ENCODE measurements at places on chromosomes 2 and 18. TPM values are rescaled to one million over a fixed set of nuclear protein-coding genes. Genes with fewer than 3 reads are reported as not detected.

Gene CNGA3
- not detected for total RNA-seq

Gene TBR1
- 0.05 TPM for total RNA-seq

Gene C2orf68
- 26.3 TPM for total RNA-seq

Gene UGT1A5
- total RNA-seq = not detected

Gene POMC
- 3.1 TPM for total RNA-seq

Gene GDF7
- 0.94 TPM for total RNA-seq

DNA sequence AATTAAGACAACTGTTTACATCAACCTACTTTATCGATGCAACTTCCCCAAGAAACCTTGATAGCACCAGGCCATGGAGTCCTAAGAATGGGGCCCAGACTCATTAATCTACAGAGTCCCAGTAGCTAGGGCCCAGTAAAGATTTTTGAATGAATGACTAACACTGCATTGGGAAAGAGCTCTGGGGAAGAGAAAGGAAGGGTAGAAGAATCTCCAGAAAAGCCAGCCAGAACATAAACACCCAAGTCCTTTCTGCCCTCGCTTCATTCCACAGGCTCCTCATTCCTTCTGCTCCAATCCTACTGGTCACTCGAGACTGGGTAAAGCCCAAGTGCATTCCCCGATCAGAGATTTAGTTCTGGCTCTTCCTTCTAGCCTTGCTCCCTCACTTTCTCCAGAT is 44.3 kb downstream of the CYRIA start:
- no peak for DNase-seq

DNA sequence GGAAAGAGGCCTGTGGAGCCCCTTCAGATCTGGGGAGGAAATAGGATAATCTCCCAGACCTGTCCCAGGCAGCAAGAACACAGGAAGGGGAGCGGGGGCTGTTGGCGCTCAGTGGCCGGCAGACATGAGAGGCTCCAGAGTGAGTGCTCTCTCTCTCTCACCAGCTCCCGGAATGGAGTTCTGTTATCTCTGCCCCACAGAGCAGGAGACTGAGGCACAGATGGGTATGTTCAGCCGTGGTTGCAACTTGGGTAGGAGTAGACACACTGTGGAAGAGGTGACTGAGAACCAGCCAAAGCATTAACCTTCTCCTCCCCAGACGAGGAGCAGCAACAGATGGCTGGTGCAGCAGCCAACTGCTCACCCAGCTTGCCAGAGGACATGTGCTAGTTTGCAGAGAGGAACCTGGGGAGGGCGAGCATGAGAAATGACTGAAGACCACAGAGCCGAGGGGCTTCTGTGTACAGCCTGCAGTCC is 82.0 kb downstream of the NRP2 start:
- DNase-seq = no peak

- DNase-seq = no peak
These were observed 445.4 kb upstream of the DSEL start for GRCh38 chr18:67961701-67962440.

DNA sequence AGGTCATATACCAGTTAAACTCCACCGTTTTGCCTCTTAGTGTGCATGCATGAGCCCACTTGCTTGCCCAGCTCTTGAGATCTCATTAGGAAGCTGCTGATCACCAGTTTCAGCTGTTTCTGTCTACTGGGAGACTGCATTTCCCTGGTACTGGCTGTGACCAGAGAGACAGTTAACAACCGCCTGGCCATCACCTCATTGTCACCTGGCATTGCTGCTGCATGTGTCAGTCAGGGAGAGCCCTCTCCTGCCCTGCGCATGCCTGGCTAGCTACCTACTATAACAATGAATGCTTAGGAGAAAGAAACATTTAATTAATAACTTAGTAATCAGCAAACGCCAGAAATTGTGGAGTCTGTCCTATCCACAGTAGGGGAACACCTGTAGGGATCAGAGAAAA is 265.8 kb upstream of the CYRIA start:
- no peak for DNase-seq

DNA sequence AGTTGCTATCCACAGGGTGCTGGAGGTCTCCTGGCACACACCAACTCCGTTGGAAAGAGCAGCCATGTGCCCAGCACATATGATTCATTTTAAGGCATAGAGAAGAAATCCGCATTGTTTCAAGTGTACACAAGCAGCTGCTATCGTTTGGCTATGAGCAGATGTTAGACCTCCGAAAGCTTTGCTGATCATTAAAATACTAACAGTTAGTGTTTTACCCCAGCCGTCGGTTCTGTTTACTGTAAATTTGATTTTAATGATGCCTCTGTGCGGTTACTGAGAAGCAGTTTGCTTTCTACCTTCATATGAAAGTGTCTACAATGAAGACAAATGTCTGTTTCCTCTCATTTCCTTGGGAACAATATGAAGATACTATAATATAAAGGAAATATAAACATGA is 154.9 kb downstream of the PTGR3 start:
- DNase-seq = no peak

GRCh38 chr2:140200764-140201163 is 1420.6 kb upstream of the NXPH2 start:
- no peak for DNase-seq

GRCh38 chr2:12071318-12071717 is 324.9 kb downstream of the LPIN1 start:
- DNase-seq = no peak

DNA sequence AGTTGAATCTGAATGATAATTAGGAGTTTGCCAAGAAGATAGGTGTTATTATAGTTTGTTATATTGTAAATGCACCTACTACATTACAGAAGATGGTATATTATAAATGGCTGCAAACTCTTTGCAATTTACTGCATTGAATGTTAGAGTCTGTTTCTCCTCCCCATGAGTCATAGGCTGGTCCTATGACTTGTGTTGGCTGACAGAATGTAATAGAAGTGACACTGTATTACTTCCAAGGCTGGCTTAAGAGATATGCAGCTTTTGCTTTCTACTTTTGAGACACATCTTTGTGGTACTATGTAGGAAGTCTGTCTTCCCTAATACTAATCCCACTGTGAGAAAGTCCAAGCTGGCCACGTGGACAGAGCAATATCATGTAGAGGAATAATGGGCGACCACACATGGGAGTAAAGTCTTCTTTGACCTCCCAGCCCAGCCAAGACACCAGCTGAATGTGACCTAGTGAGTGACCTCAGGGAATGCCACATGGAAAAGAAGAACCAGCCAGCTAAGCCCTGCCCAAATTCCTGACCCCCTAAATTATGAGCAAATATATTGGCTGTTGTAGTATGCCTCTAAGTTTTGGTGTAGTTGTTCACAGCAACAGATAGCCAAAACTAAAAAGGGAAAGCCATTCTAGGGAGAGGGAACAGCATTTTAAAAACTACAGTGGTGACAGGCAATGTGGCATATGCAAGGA is 6.8 kb upstream of the DDX1 start:
- no peak for DNase-seq

GRCh38 chr18:62044490-62045000 is 142.3 kb downstream of the PIGN start:
- no peak for DNase-seq

DNA sequence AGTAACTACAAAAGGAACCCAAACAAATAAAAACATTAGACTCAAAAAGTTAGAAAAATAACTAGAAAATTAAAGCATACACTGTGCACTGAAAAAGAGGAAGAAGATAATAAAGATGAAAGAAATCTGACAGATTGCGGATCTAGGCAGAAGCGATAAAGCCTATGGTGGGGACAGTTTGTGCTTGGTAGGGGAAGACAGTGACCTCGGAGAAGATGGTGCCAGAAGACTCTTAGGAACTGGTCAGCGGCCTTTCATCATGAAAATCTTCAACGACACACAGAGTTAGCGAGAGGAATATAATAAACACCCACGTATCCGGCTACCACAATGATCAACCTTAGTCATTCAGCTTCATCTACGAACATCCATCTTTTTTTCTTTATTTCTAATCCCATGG is 180.5 kb downstream of the HDAC4 start:
- DNase-seq = no peak

DNA sequence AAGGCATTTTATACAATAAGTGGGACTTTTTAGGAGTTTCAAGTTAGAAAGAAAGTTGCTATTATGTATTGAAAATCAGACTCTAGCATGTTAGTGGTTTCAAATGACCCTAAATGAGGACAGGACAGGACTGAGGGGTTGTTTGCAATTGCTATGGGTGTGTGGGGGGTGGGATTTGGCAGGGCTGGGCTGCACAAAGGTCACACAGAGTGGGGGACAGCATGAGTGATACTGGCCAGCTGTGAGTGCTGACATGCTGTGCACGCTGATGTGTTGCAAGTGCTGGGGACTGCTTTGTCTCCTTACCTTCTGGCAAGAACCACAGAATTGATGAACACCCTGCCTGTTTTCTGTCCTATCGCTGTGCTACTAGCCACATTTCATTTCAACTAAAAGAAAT is 29.8 kb downstream of the RNMT start:
- DNase-seq = no peak

DNA sequence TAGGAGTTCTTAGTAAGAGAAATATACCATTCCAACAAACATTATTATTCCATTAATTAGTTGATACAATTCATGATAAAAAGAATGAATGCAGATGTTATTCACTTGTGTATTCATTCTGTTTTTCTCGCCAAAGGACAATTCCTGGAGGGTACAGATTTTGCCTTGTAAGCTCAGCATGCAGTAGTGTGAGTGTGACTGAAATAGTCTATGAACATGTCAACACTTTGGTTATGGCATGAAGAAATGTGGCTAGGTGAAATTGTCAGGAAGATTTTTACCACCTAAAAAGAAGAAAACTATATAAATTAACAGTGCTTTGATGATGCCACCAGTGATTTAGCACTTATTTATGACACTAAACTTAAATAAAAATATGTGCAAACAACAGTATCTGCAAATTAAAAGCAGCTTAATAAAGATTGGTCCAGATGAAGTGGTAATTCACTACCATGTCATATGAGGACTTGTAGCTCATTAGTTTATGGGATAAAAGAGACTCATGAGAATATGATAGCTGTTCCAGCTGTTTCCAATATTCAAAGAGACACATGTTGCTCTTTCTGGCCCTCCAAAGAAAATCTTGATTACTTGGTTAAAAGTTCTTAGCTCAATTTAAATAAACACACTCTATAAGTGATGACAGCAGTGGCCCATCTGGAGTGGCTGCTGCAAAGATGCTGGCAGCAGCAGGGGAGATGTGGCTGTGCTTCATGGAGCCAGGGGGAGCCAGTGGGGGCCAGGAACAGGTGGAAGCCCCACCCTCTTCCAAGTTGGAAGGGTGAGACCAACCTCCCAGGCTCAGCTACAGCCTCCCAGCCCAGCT is 165.0 kb downstream of the CDH19 start:
- DNase-seq = no peak

GRCh38 chr2:43000242-43001054 is 208.1 kb upstream of the HAAO start:
- peak; percentile 50 for DNase-seq

DNA sequence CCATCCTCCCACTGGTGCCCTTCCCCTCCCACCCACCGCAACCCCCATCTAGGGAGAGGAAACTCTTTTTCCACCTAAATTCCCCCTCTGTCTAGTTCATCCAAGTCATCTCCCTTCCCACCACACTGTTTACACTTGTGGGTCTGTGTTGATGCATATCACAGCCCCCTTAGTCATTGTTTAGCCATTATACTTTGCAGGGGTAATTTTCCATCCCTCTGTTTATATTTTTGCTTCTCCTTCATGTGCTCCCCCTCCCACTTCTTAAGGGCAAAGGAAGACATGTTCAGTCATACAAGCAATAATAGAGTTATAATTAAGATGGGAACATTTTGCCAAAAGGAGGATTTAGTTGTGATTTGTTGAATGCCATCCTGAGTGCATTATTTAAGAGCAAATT is 187.8 kb upstream of the TNP1 start:
- DNase-seq = no peak

- DNase-seq = peak; percentile 72
These were observed 4.7 kb upstream of the NCK2 start for GRCh38 chr2:105739944-105740530.

DNA sequence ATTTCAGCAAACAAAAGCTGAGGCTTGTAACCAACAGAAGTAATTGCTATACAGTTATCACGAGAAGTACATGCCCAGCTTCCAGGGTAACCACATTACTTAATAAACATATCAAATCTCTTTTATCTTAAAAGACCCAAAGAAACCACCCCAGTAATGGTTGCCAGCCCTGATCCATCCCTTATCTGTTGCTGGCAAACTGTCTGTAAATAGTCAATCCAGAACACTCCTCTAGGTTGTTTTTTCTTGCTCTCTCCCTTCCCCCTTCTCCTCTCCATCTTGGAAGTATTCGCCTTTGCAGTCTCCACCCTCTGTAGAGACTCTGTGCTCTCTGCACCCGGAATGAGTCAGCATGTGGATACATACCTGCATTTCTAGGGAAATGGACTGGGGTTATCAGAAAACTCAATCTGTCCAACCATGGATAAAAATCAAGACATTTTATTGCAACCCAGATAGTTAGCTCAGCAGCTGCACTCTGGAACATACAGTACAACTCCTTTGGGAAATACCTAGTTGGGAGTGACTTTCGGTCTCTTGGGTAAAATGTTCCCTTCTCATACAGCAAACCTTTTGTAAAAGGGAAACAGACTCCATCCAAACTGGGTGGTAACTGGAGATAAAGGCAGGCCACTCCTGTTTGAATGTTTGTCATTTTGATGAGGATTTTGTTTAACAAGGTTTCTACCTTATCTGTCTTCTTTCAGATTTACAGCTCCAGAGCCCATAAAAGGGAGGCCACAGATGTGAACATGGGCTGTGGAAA is 123.5 kb upstream of the FOSL2 start:
- DNase-seq = no peak

DNA sequence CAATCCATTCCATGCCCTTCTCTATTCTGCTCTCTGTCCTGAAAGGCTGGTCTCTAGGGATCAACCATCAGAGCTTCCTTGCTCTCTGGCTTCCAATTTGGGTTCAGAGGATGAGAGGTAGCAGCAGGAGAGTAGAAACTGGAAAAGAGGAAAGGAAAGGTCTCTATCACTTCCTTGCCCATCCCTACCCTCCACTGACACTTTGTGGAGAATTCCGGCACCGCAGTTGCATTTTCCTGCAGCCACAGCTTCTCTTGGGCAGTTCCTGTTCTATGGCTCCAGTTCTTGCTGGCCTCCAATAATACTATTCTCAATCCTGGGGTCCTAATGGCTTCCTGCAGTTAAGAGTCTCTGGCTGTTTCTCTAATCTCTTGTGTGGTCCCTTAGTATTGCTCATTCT is 13.3 kb upstream of the IMPACT start:
- no peak for DNase-seq

GRCh38 chr2:119218478-119219064 is 5.1 kb upstream of the STEAP3 start:
- DNase-seq = no peak

DNA sequence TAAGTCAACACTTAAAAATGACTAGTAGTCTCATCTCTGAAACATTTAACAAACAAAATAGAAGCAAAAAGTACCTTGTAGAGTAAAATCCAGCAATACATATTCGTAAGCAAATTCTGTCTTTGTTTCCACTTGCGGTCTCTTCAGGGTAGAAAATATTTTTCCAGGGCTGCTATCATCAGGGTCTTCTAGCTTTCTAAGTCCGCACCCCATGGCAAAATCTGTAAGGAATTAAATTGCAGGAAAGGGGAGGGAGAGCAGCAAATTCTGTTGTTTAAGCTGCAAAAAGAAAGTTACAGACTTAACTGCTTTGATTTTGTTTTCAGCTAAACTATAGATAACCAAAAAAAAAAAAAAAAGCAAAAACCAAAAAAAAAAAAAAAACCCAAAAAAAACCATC is at the start of gene RFTN2:
Gene RFTN2, minus strand, starts transcription at position 342 of the 400 bp plus-strand sequence. Its CDS starts 129 bp downstream, at position 213.
- DNase-seq = no peak
